HFF-Myc (cell line): ENCODE measurements at places on chromosomes 1 and 21.

- DNase-seq, result no peak
These were observed 88.3 kb downstream of the ABCA4 start for GRCh38 chr1:94032637-94033036.

DNA sequence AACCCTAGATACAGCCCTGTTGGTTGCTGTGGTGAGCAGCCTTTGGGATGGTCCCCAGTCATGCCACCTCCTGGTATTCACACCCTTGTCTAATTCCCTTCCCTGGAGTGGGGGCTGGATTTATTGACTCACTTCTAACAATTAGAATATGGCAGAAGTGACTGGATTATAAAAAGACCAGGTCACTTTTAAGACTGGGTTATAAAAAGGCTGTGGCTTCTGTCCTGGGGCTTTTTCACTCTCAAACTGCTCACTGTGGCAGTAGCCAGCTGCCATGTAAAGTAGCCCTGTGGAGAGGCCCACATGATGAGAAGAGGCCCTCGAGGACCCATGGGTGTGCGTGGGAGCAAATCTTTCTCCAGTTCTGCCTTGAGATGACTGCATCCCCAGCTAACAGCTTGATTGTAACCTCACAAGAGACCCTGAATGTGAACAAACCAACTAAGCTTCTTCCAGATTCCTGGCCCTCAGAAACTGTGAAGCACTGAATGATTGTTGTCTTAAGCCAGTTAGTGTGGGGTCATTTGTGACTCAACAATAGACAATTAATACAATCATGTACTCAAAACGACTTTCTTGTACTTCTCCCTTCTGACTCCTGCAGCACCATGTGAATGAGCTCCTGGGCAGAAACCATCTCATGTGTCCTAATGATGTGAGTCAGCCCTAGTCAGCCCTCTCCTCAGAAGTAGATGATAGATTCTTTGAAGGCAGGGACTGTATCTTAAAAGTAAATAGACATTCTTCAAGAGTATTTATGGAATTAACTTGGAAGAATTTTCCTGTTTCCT is 234.9 kb downstream of the TNR start:
- no peak for DNase-seq

- no peak for DNase-seq
These were observed 88.5 kb upstream of the AJAP1 start for GRCh38 chr1:4565801-4566449.

DNA sequence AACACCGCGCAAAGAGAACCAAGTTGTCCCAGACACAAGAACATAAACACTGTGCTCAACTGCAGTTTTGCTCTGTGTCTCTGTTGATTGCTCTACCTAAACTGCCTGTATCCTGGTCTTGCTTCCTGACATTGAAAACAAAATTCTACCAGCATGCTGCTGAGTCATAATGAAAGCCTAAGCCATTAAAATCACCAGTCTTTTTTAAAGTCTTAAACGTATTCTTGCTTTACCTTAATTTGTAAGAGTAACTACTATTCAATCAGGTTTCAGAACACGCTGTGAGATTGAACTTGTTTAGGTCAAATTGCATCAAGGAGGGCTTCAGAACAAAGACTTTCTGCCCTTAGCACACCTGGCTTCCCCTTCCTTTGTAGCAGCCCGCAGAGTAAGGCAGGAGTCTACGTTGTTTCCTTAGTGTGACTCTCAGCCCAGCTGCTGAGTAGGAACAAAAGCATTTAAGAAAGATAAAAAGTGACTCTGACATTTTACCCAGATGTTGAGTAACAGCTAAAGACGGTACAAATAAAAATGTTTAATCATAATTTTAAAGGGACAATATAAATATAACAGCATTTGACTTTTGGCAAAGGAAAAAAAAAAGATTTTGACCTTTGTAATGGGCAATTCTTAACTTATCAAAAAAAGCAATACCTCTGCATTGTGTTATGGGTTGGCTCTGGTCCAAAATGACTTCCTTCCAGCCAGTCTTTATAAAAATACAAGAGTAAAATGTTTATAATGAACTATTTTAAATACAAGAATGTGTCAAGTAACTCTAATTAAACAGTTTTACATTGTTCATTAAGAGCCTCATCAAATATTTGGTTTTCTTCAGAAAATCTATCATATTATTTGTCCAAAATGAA is 186.9 kb upstream of the ADGRL4 start:
- DNase-seq, result no peak

GRCh38 chr1:110262846-110263631 is 52.9 kb downstream of the KCNC4 start:
- DNase-seq, result no peak

- DNase-seq, result no peak
These were observed 183.3 kb downstream of the AK5 start for GRCh38 chr1:77465139-77465538.

DNA sequence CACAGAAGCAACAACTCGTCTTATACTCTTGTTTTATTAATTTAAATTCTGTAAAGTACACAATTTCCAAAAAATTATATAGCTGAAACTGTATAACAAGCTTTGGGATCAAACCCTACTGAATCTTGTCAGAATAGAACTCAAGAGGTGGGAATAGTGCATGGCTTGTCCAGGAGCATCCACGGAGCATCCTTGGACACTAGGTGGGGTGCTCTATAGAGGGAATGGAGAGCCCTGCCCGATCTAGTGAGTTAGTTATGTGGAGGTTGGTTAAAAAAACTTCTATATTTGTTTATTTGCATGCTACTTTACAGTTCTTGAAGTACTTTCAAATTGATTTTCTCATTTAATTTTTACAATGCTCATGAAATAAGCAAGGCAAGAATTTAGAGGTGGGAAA is 28.3 kb downstream of the ROR1 start:
- DNase-seq, result no peak

DNA sequence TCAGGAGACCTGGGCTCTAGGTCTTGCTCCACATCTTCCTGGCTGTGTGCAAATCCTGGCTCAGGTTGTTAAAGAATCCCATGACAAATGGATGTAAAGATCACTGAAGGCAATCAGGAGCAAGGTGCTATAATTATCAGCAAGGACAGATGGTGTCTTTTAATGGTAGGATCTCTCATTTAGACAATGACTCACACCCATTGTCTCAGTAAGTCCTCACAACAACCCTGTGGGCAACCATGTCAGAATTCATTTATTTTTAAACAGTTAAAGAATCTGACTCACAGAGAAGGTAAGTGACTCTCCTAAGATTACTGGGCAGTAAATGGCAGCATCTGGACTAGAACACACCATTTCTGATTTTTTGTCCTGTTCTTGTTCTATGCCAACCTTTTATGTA is 32.8 kb downstream of the RNASEL start:
- no peak for DNase-seq

- no peak for DNase-seq
These were observed 33.0 kb upstream of the LRIG2 start for GRCh38 chr1:113040041-113040440.

GRCh38 chr1:11507309-11507708 is 28.4 kb downstream of the DISP3 start:
- DNase-seq, result no peak
